ENCODE measurements at places on chromosomes 1 and 21. TPM values are rescaled to one million over a fixed set of nuclear protein-coding genes. Genes with fewer than 3 reads are reported as not detected.

DNA sequence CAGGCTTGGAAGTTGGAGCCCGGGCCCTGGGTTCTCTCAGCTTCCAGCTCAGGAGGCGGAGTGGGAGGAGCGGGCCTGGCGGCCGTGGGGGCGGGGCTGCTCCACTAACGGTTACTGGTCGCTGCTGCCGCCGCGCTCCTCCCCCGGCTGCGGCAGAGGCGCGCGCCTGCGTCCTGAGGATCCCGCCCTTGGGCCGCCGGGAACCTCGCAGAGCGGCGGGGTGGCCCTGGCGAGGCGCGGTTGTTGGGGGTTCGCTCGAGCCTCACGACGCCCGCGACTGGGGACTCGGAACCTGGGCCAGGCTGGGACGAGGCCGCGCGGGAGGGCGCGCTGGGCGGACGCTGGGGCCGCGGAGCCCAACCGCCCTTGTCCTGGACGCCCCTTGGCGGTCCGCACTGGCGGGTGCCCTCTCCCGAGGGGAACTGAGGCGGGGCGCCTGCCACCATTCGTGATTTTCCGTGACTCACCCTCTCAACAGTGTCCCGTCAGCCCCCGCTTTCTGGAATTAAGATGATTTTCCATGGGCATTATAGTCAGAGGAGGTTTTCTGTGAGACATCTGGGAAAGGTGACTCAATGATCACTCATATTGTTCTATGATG lies 34.1 kb downstream of the OR2G3 start:
- peak; percentile 68 for DNase-seq

- no peak for DNase-seq
These were observed 344.6 kb downstream of the RYR2 start for GRCh38 chr1:237386362-237387143.

Gene CDK11A
- polyA plus RNA-seq: 20.9 TPM

Gene FAM131C
- polyA plus RNA-seq: not detected

Gene DYRK1A
- 45.0 TPM for polyA plus RNA-seq

All from muscle of back (tissue), 13 donors.